ENCODE measurements at places on chromosomes 3 and 15.

DNA sequence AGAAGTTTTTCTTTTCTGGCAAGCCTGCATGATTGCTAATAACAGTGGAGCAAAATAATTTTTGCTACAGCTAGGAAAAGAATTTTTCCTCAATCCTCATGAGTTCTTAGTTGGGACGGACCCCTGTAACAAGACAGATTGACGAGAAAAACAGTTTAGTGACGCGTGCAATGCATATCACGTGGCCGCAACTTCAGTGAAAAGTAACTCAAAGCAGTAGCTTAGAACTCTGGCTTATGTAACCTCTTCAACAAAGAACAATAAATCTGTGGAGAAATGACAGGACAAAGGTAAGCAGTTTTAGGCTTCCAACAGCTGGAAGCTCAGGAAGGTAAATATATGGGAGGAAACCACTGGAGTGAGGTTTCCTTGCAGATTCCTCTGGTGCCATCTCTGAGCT lies 19.7 kb downstream of the FAM107A start:
- DNase-seq, result no peak

GRCh38 chr3:43326891-43327581 lies 40.7 kb downstream of the SNRK start:
- no peak for DNase-seq

- DNase-seq, result no peak
Observed at GRCh38 chr3:55343486-55344357, 143.4 kb downstream of the WNT5A start.

GRCh38 chr3:49022688-49023171 lies 809 bp downstream of the NDUFAF3 start:
- no peak for DNase-seq

GRCh38 chr3:143975554-143976152 lies 4.0 kb downstream of the DIPK2A start:
- no peak for DNase-seq

- DNase-seq, result no peak
Observed at GRCh38 chr3:25854635-25855034, 64.7 kb downstream of the OXSM start.

- DNase-seq, result no peak
Observed at GRCh38 chr3:5456199-5456598, 268.7 kb downstream of the EDEM1 start.

DNA sequence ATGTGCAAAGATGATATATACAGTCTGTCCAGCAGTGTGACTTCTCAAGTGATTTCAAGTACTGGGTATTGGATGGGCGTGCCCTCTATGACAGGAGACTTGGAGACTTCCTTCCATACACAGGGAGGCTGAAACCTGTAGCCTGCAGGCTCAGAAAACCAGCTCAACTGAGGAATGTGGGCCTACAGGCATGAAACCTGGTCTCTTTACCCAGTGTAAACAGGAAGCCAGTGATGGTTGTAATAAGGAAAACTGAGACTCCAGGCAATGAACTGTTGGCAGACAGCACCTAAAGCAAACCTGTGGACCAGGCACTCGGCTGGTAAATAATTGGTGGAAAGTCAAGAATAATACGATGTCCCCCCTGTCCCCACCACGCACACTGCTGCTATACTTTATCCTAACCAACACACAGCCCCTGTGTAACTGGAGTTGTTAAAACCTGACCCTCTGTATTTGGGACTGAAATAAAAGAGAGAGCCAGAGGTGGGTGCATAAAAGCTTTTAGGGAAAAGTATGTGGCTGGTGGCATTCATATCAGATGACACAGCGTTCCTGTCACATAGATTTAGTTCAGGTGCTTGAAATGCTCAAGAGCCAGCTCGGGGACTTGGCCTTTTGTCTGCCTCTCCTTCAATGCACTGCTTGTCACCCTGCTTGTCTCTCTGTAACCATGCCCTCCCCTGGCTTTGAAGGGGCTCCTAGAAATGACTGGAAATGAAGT lies 144.7 kb downstream of the TPRG1 start:
- no peak for DNase-seq

DNA sequence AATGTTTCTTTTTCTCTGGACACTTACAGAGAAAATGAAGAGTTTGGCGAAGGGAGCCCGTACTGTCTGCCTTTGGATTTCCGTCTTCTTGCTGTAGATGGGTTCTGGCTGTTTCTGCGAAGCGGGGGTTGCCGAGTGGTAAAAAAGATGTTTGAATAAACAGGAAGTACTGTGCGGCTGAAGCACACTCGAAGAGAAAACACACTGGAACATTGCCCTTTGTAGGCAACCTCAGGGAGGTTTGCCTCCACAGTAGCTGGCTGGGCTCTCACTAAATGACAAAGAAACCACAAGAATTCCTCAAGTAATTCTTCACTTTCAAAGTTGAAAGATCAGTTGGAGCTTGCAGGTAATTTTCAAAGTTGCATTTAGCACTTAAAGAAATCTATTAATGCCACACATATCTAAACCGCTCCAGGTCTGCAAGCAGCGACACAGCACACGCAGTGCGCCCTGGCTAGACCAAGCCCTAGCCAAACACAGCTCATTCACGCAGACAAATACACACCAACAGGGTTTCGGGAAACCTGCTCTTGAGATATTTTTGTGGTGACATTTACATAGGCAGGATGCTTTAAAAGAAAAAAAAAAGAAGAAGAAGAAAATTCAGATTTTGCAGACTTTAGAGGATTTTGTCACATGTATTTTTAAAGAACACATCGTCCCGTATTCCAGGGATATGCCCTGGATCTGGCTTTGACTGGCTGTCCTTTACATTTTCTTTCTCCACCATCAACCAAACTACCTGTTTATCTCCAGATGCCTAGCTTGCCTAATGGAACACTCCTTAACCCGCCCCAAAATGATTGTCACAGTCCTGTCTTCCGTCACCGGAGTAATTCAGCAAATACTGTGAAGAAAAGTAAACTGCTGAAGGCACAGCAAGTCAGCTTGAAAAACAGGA lies 452.8 kb downstream of the FOXP1 start:
- DNase-seq, result peak; percentile 49

GRCh38 chr15:70669006-70669602 lies 94.3 kb downstream of the UACA start:
- no peak for DNase-seq

DNA sequence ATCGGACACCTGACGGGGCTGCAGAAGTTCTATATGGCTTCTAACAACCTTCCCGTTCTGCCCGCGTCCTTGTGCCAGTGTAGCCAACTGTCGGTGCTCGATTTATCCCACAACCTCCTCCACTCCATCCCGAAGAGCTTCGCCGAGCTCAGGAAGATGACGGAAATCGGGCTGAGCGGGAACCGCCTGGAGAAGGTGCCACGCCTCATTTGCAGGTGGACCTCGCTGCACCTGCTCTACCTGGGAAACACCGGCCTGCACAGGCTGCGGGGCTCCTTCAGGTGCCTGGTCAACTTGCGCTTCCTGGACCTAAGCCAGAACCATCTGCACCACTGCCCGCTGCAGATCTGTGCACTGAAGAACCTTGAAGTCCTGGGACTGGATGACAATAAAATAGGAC lies 9.8 kb upstream of the LRRC34 start:
- no peak for DNase-seq

GRCh38 chr3:152296382-152296781 lies 27.7 kb downstream of the MBNL1 start:
- no peak for DNase-seq

DNA sequence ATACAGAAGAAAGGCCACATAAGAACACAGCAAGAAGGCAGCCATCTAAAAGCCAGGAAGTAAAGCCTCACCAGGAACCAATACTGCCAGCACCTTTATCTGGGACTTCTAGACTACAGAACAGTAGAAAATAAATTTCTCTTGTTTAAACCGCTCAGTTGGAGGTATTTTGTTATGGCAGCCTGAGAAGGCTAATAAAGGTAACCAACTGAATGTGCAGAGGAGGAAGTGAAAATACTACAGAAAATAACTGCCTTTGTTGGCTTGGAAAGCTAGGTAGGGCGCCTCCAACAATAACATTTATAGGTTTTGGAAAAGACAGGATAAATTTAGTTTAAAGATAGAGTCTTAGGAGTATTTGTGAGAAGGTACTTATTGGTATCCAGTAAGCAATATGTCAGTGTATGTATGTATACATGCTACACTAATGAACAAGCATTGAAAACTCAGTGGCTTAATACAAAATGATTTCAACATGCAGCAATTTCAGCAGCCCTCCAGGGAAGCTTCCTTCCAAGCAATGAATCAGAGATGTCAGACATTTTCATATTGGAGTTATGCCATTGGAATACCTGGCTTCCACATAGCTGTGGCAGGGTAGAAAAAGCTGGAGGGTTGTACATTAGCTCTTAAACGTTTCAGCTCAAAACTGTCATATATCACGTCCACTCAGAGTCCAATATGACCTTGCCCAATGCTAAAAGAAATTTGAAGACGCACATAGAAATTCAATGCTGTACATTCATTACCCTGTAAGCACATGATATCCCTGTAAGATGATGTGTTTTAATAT lies 48.9 kb downstream of the ZBBX start:
- no peak for DNase-seq

DNA sequence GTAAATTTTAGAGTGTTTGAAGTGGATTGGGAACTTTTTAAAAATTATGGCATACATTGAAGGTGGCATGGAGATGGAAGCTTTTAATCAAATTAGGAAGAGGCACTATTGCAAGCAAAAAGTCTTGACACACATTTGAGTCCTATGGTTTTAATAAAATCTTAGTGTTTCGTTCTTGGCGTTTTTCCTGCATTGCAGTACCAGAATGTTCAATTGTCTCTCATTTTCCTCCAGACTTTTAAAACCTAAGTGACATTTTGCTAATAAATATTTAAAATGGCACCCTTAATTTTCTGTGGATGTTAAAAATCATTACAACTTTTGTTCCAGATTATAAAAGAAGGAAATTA lies 2.2 kb downstream of the TGFBR2 start:
- no peak for DNase-seq

- DNase-seq, result no peak
Observed at GRCh38 chr3:101077361-101078011, 84.3 kb upstream of the ABI3BP start.

DNA sequence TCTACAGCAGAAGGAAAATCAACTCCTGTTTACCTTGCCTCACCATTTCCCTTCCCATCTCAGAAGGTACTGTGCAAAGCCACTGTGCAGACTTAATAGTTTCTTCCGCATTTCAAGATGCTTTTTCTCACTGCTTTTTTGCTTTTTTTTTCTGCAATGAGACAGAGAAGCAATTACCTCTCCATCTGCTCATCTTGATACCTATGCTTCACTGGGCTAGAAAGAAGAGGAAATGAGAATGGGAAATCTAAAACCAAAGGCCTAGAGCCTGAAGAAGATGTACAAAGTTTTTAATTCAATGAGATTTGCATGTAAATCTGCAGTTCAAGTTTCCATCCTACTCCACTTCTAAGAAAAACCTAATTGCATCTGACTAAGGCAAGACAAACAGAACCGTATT lies 238.1 kb upstream of the SETMAR start:
- DNase-seq, result no peak

DNA sequence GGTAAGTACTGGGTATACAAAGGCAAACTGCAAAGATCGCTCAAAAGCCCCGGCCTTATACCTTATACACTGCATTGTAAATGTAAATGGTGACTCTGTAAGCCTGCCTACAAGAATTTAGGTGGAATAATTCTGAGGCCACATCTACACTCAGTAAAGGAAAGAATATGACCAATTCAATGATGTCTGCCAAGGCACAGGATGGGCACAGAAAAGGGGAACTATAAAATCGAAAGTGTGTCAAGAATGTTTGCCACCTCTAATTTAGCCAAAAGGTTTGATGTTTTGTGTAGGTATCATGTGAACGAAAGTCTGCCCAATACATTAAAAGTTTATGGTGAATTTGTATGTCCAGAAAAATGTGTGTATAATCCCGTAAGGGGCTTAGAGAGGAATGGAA lies 96.1 kb downstream of the FOXP1 start:
- no peak for DNase-seq

DNA sequence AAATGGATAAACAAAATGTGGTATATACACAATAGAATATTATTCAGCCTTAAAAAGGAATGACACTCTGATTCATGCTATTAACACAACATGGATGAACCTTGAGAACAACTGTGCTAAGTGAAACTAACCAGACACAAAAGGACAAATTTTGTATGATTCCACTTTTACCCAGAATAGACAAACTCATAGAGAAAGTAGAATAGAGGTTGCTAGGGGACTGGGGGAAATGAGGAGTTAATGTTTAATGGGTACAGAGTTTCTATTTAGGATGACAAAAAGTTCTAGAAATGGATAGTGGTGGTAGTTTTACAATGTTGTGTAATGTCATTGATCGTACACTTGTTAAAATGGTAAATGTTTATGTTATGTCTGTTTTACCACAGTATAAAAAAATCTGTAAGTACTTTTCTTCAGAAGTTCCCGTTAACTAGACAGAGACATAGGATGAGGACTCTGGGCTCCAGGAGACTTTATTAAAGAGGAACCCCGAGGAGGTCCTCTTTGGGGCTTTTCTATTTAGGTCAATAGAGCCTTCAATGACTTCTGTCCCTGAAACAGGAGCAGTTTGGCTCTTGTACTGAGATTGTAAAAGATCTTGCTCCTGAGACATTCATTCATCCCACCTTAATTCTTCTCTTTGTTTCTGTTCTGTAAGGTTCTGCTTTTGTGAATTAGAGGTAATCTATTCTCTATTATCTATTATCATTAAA lies 24.5 kb downstream of the ABHD6 start:
- DNase-seq, result no peak

GRCh38 chr15:93989440-93989998 lies 241.8 kb upstream of the MCTP2 start:
- DNase-seq, result no peak

DNA sequence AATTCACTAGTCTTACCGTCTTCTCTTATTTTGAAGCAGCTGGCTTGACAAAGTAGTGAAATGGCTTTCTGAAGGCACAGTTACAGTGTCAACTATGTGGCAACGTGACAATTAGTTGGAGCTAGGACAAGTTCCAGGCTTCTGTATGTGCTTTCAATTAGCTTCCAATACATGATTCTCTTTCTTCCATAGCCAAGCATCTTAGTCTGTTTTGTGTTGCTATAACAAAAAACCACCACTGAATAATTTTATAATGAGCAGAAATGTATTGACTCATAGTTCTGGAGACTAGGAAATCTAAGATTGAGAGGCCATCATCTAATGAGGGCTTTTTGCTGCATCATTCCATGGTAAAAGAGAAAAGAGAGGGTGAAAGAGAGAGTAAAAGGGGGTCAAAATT lies 365.1 kb upstream of the PLSCR5 start:
- no peak for DNase-seq

GRCh38 chr3:104561324-104561723 lies 805.4 kb upstream of the ALCAM start:
- no peak for DNase-seq

DNA sequence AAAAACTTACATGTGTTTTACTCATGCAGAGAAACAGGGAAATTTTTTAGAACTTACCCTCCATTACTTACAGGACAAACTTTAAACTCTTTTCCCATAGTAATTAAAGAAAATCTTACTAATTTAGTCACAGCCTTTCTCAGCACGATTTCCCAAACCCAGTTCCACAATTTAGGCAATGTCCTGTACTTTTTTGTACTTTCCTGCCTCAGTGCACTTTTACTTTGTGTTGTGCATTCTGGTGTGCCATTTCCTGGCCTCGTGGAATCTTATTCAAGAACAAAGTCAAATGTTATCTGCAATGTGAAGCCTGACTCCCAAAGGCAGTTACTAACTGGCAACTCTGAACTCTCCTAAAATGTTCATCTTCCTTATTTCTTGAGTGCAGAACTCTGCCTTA lies 1.9 kb downstream of the SLC33A1 start:
- DNase-seq, result no peak

- no peak for DNase-seq
Observed at GRCh38 chr15:58306591-58307312, 125.0 kb upstream of the LIPC start.

GRCh38 chr3:73727117-73727821 lies 102.5 kb upstream of the PDZRN3 start:
- DNase-seq, result no peak

GRCh38 chr15:39869254-39869653 lies 50.8 kb downstream of the GPR176 start:
- no peak for DNase-seq

Data from stimulated activated CD4-positive, alpha-beta T cell treated with anti-CD3 and anti-CD28 coated beads, Interleukin-12 subunit alpha, Interleukin-12 subunit beta, amount 100 ng/mL, for 24 hours (primary cell).